ENCODE measurements at places on chromosomes 6 and 20.
A peak's percentile ranks its signal among the peaks of the same experiment; 100 is the strongest.

DNA sequence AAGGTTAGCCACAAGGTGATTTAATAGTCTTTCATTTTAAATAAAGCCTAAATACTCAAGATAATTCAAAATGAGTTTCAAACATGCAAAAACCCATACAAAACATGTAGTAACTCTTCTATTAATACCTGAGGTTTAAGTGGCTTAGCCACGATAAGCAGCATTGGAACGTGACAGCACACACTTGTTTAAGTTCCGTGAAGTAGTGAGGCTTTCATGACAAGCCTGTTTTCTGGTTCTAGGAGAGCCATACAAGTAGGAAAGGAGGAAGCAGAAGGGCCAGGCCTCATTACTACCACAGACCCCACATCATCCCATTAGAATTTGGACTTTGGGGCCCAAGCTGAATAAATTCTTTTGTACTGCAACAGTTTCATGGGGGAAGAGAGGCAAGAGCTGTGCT lies 54.3 kb upstream of the PRND start:
- DNase-seq, result no peak

GRCh38 chr20:37480919-37481318 lies 40.1 kb upstream of the NNAT start:
- no peak for DNase-seq

- DNase-seq, result no peak
Observed at GRCh38 chr6:165060720-165061119, 248.7 kb downstream of the C6orf118 start.

GRCh38 chr20:52270696-52271095 lies 79.1 kb upstream of the ZFP64 start:
- DNase-seq, result no peak

GRCh38 chr20:46057856-46058598 lies 29.0 kb downstream of the SLC12A5 start:
- DNase-seq, result peak; percentile 51

- DNase-seq, result peak; percentile 80
Observed at GRCh38 chr20:51326201-51326819, 216.2 kb downstream of the NFATC2 start.

DNA sequence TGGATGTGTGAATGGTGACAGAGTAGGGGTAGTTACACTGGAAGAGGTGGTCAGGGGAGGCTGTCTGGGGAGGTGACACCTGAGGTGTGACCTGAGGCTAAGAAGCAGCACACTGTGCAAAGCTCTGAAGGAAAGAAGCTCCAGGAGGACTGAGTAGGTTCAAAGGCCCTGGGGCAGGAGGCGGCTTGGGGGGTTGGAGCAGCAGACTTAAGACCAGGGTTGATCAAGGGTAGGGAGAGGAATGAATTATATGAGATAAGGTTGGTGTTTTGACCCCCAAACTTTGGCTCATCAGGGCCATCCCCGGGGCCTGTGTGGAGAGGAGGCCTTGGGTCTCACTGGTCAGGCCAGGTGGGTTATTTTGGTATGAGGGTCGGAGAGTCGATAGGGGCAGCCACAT lies 166.1 kb downstream of the GRM4 start:
- no peak for DNase-seq

DNA sequence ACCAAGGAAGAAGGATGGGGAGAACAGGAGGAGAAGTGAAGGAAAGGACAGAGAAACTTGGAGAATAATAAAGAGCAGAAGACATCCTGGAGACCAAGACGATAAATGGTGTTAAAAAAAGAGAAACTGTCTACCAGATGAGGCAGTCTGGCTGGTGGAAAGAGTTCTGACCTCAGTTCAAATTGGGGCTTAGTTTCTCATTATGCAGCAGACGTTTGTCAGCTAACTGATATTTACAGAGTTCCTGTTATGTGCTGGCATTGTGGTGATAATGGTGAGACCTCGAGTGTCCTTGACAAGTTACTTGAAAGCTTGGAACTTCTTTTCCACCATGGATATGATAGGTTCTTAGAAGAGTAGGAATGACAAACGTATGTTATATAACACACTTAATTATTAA lies 142.7 kb downstream of the LRRC1 start:
- DNase-seq, result no peak

- no peak for DNase-seq
Observed at GRCh38 chr6:133918208-133918930, 29.5 kb downstream of the TCF21 start.

DNA sequence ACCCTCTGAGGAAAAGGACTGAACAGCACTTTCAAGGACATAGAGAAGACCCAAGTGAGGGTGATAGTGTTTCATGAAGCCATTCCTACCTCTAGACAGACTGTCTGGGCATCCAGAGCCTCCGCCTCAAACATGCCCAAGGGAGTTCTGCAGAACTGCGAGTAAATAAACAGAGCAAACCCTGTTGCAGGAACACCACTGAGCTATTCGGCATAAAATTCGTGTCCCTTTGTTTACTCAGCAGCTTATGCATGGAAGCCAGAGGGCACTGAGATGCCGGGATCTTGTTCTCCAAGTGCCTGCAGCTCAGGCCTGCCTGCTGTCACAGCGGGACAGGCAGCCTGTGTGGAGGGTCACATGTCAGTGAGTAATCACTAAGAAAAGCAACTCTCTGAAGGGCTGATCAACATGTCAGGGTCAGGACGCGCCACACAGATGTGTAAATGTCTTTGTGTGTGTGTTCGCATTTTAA lies 164.9 kb upstream of the HEY2 start:
- DNase-seq, result peak; percentile 85

- no peak for DNase-seq
Observed at GRCh38 chr6:134331256-134331655, 13.3 kb upstream of the SGK1 start.

DNA sequence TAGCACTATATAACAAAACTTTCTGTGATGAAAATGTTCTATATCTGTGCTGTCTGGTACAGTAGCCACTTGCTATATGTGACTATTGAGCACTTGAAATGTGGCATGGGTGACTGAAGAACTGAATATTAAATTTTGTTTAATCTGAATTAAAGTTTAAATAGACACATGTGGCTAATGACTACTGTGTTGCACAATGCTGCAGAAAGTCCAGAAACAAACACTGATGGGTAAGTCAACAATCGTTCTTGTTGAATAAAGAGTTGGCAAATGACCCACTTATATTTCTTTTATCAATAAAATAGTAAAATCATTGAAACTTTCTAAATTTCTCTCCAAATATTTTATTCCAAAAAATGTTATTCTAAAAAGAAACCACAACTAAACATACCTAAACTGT lies 81.8 kb downstream of the PROKR2 start:
- DNase-seq, result no peak

DNA sequence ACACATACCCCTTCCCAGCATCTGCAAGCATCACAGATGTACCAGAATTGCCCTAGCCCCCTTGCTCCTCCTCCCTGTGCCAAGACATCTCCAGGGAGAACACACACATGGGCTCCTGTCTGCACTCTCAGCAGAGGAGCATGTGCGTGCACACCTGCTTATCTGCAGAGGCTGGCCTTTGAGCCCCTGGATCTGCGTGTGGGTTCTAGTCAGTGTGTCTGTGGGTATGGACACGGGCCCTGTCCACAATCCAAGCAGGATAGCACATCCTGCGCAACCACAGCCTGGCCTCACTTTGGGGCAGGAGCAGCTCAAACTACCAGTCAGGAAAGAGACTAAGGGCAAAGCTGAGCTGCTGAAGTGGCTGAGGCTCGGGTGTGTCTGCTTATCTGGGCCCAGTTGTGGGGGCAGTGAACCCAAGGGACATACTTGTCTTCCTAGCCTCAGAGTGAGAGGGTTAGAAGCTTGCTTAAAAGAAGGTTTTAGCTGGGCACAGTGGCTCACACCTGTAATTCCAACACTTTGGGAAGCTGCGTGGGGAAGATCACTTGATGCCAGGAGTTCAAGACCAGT lies 41.0 kb downstream of the HM13 start:
- no peak for DNase-seq

DNA sequence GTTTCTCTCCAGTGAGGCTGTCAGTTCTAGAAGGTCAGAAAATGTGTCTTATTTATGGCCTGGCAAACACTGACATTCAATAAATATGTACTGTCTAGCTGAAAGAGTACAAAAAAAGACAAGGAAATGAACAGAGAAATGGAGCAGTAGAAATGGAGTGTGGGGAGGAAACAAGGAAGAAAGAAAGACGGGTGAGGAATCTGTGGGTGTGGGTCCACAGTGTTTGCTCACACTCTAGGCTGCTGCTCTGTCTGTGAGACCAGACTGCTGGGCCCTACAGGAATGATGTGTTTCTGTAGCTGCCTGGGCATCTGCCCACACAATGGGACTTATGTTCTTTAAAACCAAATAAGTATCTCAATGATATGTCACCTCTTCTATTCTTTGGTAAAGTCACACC lies 114.2 kb downstream of the MOXD1 start:
- DNase-seq, result no peak

DNA sequence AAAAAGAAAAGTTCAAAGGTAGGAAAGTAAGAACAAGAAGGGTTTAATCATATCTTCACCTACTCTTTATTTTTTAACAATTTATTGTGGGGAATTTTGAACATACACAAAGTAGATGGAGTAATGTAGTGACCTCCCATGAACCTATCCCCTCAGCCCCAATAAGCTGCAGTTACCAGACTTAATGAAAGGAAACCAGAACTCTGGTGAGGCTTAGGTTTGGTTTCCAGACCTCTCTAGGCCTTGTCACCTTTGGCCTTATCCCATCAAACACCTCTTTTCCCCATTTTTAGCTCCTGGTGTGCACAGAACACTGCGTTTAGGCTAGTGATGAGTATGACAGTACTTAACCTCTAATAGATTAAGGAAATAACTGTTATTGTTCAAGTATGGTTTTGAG lies 42.0 kb downstream of the CBFA2T2 start:
- no peak for DNase-seq

GRCh38 chr6:44216677-44217331 lies at the start of gene MYMX:
TSS of gene MYMX (plus strand) at chr6:44216926. CDS start at chr6:44217472, 546 bp downstream.
- DNase-seq, result no peak

DNA sequence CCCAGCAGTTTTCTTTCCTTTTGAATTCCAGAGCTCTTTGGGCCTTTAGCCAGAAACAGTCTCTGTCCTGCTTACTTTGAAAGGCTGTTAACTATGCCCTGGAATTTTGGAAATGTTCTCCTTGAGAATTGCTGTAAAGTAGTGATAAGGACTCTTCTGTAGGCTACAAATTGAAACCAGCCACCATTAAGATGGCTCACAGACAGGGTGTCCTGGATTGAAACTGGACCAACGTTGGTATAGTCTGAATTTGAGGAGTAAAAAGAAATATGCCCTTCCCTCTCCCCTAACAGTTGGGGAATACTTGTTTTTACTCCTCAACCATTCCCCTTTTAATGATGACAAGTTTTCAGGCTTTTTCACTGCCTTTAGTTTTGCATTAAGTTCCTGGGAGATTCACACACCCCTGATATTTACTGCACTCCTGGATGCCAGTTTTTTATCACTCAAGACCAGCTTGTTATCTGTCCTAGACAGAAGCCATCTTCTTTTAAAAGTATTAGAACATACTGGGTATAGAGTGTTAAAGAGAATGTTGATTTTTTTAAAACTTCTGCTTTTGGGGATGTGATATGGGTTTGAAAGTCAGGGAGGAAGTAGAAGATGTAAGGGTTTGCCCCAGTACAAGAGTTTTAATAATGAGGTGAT lies 21.9 kb downstream of the TOP1 start:
- peak; percentile 72 for DNase-seq

DNA sequence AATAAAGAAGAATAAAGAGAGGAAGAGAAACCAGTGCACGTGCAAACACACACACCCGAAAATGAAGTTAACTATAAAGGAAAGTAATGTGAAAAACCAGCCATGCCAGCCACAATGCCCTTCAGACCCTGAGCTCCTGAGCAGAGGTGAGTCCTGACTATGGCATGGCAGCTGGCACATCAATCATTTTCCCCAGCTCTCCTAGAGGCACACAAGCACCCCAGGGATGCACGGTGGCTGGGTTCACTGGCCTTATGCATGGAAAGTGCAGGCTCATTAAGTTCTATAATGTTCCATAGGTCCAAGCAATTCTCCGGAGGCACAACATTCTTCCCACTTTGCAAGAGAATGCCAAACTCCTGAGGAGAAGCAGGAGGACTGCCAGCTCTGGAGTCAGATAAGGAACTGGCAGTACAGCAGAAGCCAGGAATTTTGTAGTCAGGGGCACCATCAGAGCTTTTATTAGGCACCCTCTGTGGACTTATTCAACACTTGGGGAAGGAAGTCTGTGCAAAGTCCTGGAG lies 175.0 kb upstream of the PRDM1 start:
- no peak for DNase-seq

- no peak for DNase-seq
Observed at GRCh38 chr20:1298888-1299511, 29.9 kb downstream of the SDCBP2 start.

DNA sequence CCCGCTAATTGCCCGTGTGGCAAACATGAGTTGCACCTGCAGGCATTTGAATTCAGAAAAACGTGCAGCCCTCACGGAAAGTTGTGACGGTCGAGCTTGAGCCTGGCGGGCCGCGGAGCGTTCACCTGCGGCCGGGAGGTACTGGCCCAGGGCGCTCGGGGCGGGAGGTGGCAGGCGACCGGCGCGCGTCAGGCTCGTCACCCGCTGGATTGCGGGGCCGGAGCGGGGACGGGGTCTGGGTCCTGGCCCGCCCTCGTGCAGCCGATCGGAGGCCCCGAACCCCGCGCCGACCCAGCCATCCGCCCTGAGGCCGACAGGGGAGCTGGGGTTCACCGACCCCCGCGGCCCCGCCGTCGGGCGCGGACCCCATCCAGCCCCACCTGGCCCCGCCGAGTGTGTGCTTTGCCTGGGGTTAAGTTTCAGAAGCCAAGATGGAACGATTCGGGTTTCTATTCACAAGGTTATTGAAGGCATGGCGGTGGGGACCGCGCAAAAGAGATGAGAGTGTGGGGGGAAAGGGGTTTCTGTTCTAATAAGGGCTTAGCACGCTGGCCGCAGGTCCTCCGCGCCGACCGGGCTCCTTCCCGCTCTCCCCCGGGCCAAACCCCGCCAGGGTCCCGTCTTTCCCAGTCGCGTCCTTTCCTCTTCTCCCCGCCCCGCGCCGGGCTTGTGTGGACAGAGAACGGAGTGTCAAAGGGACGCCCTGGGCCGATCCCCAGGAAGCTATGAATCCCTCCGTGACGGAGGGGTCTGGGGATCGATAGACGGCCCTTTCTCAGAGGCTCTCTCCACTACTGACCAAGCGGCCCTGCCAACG lies 1.6 kb upstream of the HEY2 start:
- DNase-seq, result no peak

GRCh38 chr6:106163446-106163965 lies 77.4 kb downstream of the PRDM1 start:
- peak; percentile 93 for DNase-seq

- peak; percentile 84 for DNase-seq
Observed at GRCh38 chr6:2999618-3000557, at the start of gene NQO2. TSS of gene NQO2 (plus strand) at chr6:2999894. CDS start at chr6:3006553, 6,659 bp downstream.

GRCh38 chr20:62550087-62550632 lies 74.4 kb upstream of the GATA5 start:
- no peak for DNase-seq

- no peak for DNase-seq
Observed at GRCh38 chr6:170147832-170148708, 142.8 kb downstream of the DLL1 start.

- peak; percentile 24 for DNase-seq
Observed at GRCh38 chr6:56144538-56145324, 102.6 kb downstream of the COL21A1 start.

- no peak for DNase-seq
Observed at GRCh38 chr20:44110816-44111568, 76.0 kb downstream of the JPH2 start.

- peak; percentile 22 for DNase-seq
Observed at GRCh38 chr6:107114926-107115694, at the start of gene BEND3. TSS of gene BEND3 (minus strand) at chr6:107115515. CDS start at chr6:107099285, 16,230 bp downstream.

Measured in choroid plexus epithelial cell (primary cell).